ENCODE measurements at places on chromosomes 6 and 20.

GRCh38 chr6:3871515-3871914, 22.3 kb downstream of the FAM50B start:
- DNase-seq = no peak

DNA sequence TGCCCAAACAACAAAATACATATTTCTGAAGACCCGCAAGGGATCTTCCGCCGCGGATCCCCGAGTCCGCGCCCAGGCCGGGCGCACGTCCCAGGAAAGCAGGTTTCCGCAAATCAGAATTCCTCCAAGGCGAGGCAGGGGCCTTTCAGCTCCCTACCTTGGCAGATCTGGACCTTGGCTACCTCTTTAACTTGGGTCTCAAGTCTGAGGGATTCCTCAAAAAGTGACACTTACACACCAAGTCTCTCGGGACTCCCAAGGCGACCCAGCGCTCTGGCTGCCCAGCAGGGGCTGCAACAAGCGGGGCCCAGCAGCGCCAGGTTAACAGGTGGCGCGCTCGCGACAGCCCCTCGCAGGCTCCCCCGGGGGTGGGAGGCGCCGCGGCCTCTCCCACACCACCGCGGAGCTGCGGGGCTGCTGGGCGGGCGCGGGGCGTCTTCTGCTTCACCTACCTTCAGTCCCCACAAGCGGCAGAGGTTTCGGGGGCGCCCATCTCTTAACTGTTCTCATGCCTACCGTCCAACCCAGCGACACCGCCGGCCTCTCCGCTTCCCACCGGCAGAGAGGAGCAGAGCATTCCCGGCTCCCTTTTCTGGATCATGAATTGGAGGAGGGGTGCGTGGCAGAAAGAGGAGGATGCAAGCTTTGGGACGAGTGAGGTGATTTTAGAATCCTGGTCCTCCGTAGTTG, 414 bp downstream of the SIM1 start:
- no peak for DNase-seq

- DNase-seq = no peak
Measured at GRCh38 chr6:40717411-40718057, 130.4 kb upstream of the LRFN2 start.

DNA sequence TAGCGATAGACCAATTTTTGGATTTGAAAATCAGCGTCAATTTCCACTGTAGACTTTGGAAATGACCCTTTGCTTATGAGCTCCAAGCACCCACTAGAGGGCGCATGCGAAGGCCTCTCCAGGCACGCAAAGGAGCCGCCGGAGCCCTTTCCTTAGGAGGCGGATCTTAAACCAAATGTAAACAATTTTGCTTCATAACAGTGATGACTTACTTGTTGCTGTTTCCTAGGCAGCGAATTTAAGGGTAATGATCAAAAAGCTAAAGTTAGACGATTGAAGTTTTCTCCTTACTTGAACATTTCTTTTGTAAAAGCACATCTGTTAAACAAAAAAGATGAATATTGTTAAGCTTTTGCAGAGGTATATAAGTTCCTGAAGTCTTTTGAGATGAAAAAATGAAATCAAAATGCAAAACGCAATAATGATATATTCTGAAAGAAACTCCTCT, 29.2 kb upstream of the EXOC2 start:
- DNase-seq = peak; percentile 90

DNA sequence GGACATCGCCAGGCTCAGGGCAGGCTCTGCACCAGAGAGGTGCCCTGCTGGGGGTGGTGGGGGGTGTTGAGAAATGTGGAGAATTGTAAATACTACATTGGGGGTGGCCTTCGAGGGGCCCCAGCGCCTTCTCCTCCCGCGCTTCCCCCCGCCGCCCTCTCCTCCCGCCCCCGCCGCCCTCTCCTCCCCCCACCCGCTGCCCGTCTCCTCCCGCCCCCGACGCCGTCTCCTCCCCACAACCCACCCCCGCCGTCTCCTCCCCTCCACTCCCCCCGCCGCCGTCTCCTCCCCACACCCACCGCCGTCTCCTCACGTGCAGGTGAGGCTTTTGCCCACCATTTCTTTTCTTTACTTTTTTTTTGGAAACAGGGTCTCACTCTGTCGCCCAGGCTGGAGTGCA, 1.5 kb upstream of the SRMS start:
- DNase-seq = no peak

DNA sequence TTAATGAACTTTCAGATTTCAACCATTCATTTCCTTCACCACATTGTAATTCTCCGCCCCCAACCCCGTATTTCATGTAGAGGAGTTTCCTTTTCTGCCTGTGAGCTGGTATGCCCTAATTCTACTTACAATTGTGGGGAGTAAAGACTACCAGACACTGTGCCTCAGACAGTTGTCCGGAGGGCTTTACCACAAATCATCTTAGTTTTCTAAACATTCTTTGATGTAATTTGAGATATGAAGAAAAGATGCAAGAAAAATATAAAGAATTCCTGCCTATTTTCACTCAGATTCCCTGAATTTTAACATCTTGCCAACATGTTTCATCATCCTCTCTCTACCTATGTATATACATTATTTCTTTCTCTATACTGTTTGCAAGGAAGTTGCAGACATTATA, 28.3 kb upstream of the LOC128125822 start:
- no peak for DNase-seq

- no peak for DNase-seq
Measured at GRCh38 chr20:44040202-44040915, 125.7 kb downstream of the TOX2 start.

DNA sequence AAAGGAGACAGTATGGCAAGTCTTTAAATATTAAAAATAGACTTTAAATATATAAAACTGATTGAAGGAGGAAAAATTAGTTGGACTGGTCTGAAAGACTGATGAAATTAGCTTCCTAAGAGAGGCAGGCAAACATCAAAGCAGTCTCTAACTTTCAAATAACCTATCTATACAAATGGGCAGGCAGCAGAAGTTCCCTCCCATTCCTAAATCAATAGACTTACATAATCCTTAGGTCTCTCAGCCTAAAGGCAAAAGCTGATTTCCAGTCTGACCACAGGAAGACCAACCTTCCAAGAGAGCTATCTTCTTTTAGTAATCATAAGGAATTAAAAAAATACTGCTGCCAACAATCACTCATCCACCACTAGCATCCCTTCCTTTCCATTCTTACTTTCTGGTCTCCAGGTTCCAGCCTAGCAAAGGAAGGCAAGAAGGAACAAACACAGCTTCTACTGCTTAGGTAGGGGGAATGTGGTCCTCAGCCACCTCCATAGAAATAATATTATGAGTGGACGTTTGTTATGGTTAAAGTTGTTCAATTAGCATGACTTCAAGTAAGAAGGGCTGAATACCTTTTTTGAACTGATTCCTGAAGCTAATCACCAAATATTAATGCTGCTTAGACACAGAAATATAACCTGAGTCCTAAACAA, 44.1 kb downstream of the SESN1 start:
- DNase-seq = no peak

- DNase-seq = no peak
Measured at GRCh38 chr6:124960757-124961463, 1.3 kb upstream of the RNF217 start.

GRCh38 chr6:147742440-147742839, 233.9 kb downstream of the SAMD5 start:
- DNase-seq = no peak

- DNase-seq = no peak
Measured at GRCh38 chr6:34315256-34315655, 66.5 kb upstream of the SMIM29 start.

- DNase-seq = peak; percentile 69
Measured at GRCh38 chr6:43334466-43335095, 26.0 kb upstream of the CRIP3 start.
